Fibroblast of villous mesenchyme (primary cell): ENCODE measurements at places on chromosomes 7 and 10. TPM values are rescaled to one million over a fixed set of nuclear protein-coding genes. Genes with fewer than 3 reads are reported as not detected.

DNA sequence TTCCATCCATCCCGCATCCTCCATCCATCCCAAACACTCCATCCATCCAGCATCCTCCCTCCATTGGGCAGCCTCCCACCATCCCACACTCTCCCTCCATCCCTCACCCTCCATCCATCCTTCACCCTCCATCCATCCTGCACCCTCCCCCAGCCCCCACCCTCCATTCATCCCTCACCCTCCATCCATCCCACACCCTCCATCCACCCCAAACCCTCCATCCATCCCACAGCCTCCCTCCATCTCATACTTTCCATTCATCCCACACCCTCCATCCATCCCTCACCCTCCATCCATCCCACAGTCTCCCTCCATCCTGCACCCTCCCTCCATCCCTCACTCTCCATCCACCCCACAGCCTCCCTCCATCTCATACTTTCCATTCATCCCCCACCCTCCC is 60.4 kb downstream of the FOXI2 start:
- peak; percentile 8 for DNase-seq

DNA sequence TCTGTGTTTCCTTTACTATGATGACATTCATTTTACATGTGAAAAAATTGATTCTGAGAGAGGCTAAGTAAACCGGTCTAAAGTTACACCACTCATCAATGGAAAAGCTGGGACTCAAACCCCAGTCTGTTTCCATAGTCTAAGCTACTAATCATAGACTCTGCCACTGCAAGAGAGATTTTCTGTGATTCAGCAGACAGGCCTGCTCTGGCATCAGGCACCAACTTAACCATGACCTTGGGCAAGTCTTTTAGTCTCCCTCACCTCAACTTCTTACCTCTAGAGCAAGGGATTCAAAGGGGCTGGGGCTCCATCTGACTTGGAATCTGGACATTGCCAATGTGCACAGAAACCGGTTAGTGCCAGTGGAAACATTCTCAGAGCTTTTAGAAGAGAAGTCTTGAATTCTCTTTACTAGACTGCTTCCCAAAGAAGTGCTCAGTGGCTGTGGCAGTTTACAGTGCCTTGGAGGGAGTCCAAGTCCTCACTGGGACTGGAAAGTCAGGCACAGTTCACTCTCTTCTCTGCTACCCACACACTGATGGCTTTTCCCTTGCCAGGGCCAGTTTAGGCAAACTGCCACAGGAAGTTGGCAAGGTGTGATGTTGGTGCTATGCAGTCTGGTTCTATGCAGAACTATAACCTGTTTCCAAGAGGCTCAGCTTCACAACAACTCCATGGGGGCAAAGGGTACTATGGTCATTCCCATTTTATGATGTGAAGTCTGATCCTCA is 4.5 kb upstream of the BLNK start:
- DNase-seq = no peak

DNA sequence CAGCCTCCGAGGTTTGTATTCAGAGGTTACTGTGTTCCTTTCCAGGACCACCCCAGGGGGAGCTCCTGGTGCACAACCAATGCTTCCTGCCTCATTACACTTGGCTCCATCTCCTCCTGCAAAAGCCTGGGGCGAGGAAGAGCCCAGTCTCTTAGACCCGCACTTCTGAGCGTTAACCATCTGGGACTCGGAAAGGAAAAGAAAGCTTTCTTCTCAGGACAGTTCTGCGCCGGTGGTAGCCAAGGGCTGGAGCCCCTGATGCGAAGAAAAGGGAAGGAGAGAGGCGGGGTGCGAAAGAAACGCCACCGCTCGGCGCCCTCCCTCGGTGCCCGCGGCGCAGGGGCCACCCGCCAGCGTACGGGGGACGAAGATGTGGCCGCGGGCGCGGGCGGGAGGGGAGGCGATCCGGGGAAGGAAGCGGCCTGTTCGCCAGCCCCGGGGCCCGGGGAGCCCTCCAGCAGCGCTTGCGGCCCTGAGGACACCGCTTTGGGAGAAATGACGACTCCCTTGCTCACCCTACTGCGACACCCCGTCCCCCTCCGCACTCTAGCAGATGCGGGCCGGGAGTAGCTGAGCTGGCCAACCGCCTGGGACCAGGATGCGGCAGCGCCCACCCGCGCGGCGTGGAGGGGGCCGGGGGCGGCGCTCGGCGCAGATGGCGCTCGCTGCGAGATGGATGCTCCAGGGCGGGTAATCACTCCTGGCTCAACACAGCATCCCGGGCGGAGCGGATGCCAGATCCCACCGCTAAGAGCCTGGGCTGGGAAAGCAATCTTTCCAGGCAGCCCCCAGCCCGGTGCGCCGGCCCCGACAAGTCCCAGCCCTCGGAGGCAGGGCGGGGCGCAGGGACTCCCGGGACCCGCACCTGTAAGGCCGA is 1.3 kb downstream of the NRCAM start:
- no peak for DNase-seq

GRCh38 chr7:152148706-152149105 is 123.2 kb downstream of the GALNT11 start:
- no peak for DNase-seq

DNA sequence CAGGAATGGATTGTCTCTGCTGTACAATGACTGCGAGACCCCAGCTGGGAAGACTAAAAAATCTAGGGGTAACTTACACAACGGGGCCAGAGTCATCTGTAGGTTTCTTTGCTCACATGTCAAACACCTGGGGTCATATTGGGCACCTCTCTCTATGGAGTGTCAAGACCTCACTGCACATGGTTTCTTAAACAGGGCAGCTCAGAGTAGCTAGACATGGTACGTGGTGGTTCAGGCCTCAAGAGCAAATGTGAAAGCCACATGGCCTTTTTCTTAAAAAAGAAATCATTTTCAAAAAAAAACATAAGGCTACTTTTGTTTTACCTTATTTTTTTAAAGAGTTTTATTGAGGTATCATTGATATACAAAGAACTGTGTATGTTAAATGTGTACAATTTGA is 162.2 kb upstream of the ITGB1 start:
- DNase-seq = no peak

DNA sequence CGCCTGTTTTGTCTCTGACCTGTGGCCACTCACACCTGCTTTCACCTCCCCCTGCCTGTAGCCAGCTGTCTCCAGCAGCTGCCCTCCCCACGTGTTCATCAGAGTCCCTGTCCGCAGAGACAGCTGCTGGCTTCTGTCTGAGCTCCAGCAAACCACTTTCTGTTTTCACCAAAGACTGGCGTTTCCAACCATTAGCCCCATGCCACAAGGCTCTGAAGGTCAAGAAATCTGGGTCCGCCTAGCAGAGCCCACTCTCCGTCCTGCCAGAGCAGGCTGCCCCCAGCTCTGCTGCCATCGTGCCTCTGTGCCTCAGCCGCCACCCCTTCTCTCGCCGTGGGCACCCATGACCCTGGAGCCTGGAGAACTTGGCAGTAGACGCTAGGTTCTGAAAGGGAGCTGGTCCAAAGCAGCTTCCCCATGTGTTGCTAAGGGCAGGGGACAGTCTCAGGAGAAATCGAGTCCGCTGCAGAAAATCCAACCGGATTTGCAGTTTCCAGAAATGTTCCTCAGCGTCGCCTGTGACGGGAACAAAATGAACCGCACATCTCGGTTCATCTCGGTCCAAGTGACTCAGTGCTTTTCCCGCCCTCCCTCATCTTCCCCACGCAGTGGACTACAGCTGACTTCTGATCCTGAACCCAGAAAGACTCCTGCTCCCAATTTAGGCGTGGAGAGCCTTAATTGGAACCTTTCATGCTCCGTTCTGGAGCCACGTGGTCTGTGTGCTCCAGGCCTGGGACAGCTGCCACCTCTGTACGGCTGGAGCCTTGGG is 28.0 kb downstream of the TMEM120A start:
- peak; percentile 76 for DNase-seq

GRCh38 chr10:35552650-35553342 is 52.3 kb upstream of the GJD4 start:
- DNase-seq = no peak

- no peak for DNase-seq
Measured at GRCh38 chr7:2084331-2084730, 148.4 kb downstream of the MAD1L1 start.

- no peak for DNase-seq
Measured at GRCh38 chr10:67200913-67201564, 275.2 kb downstream of the LRRTM3 start.

GRCh38 chr7:82362129-82362706 is 81.4 kb downstream of the CACNA2D1 start:
- DNase-seq = no peak

The LIPJ gene
- total RNA-seq = under 0.01 TPM in 1 of 2 replicates, not detected in the other

The PNLIP gene
- total RNA-seq = not detected in 2 replicates

The GDF10 gene
- total RNA-seq = not detected in 2 replicates

The COL28A1 gene
- under 0.01 TPM in 2 replicates for total RNA-seq

The GSDME gene
- total RNA-seq = 46.4 and 70.8 TPM in 2 replicates

The TUBB8 gene
- total RNA-seq = under 0.01 TPM in 1 of 2 replicates, not detected in the other

The PCLO gene
- total RNA-seq = under 0.01 TPM in 2 replicates

The TLX1 gene
- total RNA-seq = not detected in 2 replicates
